ENCODE measurements at places on chromosomes 1 and 21. TPM values are rescaled to one million over a fixed set of nuclear protein-coding genes. Genes with fewer than 3 reads are reported as not detected.

The UROD gene
- total RNA-seq: 107 TPM

DNA sequence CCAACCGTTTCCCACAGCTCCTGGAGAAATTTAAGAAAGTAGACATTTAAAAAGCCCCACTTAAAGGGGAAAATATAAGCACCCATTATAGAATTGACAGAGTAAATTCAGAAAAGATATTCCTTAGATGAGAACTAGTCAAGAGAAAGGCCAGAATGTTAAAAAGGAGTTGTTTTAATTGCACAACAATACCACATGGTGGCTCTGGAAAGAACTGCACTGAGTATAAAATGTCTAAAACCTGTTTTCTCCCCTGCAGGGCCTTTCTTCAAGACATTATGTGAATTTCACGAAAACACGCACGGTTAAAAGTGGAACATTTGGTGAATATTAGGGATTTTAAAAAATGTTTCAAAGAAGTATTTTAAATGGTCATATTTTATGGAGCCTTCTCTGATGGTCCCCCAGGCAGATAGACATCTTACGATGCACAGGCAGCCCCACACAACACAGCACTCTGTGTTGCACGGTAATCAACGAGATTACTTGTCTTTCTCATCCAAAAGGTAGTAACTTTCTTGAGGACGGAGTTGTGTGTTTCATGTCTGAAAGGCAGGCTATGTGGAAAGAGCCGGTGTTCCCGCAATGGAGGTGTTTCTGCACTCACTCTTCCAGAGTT, 101.9 kb downstream of the PRRX1 start:
- no peak for DNase-seq

DNA sequence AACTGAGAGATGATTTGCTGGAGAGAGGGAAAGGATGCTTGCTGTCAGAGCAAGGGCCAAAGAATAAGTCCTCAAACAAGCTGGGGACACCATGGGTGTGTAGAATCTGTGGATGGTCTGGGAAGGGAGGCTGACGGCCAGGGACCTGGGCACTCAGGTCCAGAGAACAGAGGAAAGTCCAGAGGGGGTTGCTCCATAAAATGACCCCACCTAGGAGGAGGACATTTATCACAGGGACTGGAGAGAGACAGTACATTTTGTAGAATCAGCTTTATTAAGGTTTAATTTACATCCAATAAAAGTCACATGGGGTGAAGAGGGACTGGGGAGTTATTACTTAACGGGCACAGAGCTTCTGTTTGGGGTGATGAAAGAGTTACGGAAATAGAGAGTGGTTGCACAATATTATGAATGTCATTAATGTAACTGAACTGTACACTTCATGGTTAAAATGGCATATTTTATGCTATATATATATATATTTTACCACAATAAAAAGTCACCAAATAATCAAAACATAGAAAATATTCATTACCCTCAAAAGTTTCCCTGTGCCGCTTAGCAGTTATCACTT, 73.0 kb upstream of the ABCD3 start:
- no peak for DNase-seq

- DNase-seq: no peak
Observed at GRCh38 chr1:178142806-178143205, 48.9 kb downstream of the RASAL2 start.

DNA sequence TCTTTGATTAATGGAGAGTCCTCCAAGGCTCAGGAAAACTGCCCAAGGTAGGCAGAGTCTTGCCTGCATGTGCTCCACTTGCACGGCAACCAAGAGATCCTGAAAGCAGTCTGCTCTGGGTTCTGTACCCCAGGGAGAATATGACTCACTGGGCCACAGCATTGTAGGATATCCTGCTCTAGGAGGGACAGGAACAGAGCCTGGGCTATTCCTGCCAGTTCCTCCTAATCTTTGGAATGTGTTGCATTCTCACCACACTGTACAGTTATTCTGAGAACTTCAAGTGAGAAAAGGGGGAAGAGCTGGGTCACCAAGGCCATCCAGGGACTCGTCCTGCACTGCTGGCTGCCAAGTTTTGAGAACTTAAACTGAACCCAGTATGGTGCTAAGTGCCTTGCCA, 278.5 kb downstream of the MATN1 start:
- DNase-seq: peak; percentile 14

The PRDM16 gene
- 2.5 TPM for total RNA-seq

The LCE1C gene
- total RNA-seq: not detected

The LPGAT1 gene
- total RNA-seq: 57.0 TPM

DNA sequence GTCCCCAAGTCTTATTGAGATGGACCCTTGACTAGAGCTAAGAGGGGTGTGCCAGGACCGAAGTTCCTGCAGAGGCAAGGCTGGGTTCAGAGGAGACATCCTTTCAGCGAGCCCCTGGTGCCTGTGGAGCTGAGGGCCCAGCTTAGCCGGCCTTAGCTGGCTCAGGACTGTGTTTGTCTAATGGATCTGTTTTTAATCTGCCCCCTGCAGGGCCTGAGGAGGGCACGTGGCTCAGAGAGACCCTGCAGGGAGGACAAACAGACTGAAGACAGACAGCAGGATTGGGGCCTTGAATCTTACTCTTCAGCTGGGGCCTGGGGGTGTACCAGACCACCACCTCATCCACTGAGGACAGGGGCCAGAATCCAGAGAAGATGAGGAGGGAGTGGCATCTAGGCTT, 1.6 kb downstream of the CRABP2 start:
- DNase-seq: peak; percentile 84

The ICOSLG gene
- 5.7 TPM for total RNA-seq

- DNase-seq: no peak
Observed at GRCh38 chr1:36956570-36956969, 77.7 kb downstream of the GRIK3 start.

The SLC45A1 gene
- total RNA-seq: 0.29 TPM

GRCh38 chr1:207649210-207649753, 4.3 kb downstream of the CR1L start:
- DNase-seq: peak; percentile 63

DNA sequence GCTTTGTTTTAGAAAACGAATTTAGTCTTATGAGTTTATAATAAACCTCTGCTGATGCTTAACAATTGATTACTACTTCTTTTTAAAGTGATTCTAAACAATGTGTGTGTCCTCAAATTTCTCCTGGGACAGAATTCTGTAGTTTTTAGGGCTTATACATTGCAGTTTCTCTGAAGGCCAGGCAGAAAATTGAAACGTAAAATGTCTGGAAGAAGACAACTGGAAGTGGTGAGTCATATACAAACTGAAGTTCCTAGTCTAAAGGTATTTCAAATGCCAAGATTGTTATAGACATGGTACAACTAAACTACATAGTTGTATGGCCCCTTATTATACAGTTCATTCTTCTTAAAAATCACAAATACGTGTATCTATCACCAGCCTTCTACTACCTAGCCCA, 30.5 kb upstream of the RC3H1 start:
- no peak for DNase-seq

The TEDDM1 gene
- not detected for total RNA-seq

DNA sequence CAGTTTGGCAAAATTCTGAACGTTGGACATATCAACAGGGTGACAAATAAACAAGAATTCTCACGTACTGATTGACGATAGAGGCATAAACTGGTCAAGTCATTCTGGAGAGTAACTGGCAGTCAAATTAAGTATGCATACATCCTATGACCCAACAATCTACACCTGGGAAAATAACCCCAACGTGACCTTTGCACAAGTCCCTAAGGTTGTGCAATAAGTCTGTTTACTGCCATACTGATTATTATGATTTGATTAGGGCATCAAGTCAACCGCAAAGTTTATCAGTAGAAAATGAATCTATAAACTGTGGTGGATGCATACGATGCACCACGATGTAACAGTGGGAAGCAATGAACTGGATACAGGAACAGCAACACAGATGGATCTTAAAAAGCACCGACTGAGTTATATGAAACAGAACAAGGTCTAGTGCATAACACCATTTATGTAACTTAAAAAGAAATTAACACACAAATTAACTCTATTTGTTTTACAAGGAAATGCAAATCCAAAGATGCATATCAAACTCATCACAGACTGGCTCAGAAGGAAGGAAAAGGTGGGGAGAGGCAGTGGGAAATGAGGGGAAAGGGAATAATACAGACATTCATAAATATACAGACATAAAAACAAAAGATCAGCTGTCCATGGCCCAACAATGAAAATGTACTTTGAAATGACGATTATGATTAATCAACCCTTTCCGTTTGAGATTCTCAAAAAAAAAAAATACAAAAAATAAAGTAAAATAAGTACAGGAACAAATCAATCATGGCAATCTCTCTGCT, 41.0 kb upstream of the SEC16B start:
- no peak for DNase-seq

- DNase-seq: peak; percentile 69
Observed at GRCh38 chr1:53559391-53559815, 100.2 kb downstream of the DMRTB1 start.

The KIF17 gene
- 4.3 TPM for total RNA-seq

The PLA2G5 gene
- total RNA-seq: not detected

The MFAP2 gene
- total RNA-seq: 176 TPM

- no peak for DNase-seq
Observed at GRCh38 chr1:223197923-223198627, 55.0 kb upstream of the TLR5 start.

DNA sequence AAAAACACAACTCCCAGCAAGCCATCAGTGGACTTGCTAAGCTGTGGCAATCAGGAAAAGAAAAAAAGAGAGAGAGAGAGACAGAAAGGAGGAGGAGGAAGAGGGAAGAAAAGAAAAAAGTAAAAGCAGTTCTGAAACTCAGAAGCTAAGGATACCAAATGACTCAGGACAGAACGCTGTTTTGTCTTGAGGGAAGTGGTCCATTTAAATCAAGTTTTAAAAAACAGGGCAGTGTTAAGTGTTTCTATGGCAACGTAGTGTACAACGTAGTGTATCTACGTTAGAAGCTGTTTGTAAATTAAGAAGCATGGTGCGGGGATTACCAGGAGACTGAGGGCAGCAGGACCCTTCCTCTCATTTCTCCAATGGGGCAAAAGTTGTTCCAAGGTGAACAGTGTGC, 5.8 kb downstream of the ADORA3 start:
- DNase-seq: no peak

The MROH9 gene
- not detected for total RNA-seq

The ITGB2 gene
- total RNA-seq: 0.88 TPM

- DNase-seq: no peak
Observed at GRCh38 chr21:36544545-36544944, 64.6 kb upstream of the CLDN14 start.
